ENCODE measurements at places on chromosomes 1 and 21. TPM values are rescaled to one million over a fixed set of nuclear protein-coding genes. Genes with fewer than 3 reads are reported as not detected.

Gene PGLYRP3
- total RNA-seq: not detected

Gene PSMG1
- total RNA-seq: 75.2 TPM

Gene ACOT11
- 2.1 TPM for total RNA-seq

Gene PDC
- total RNA-seq: not detected

Gene PDIK1L
- 2.3 TPM for total RNA-seq

Gene HSD3B2
- total RNA-seq: not detected

Gene ICOSLG
- 2.6 TPM for total RNA-seq

Gene RNF19B
- 25.0 TPM for total RNA-seq

Gene CLCA4
- not detected for total RNA-seq

Gene SERTAD4
- 1.4 TPM for total RNA-seq

Gene CELA3A
- not detected for total RNA-seq

Gene CHODL
- total RNA-seq: not detected

Gene SYTL1
- 0.68 TPM for total RNA-seq

Gene LCE1B
- total RNA-seq: not detected

Gene NHLH1
- total RNA-seq: 0.35 TPM

Gene PTP4A2
- 221 TPM for total RNA-seq

Gene FAM72C
- 6.1 TPM for total RNA-seq

Gene TAF5L
- total RNA-seq: 21.9 TPM

Gene SZRD1
- 94.2 TPM for total RNA-seq

Gene U2AF1
- total RNA-seq: 63.6 TPM

Gene KCNE1
- total RNA-seq: not detected

Gene KIAA1614
- total RNA-seq: 0.80 TPM

Gene LCE2A
- not detected for total RNA-seq

Gene FMN2
- total RNA-seq: 5.8 TPM

Gene TRIM17
- not detected for total RNA-seq

Gene SGIP1
- not detected for total RNA-seq

Gene DNASE2B
- total RNA-seq: not detected

Gene MNDA
- total RNA-seq: not detected

Gene AVPR1B
- not detected for total RNA-seq

Gene RBP7
- total RNA-seq: 4.9 TPM

Gene TCHHL1
- total RNA-seq: not detected

Gene TMEM125
- not detected for total RNA-seq

Gene OR1C1
- not detected for total RNA-seq

Gene CDC20
- total RNA-seq: 216 TPM

Gene GNG5
- 189 TPM for total RNA-seq

Gene DAB1
- total RNA-seq: not detected

Gene FAM89A
- total RNA-seq: 19.8 TPM

Gene TTC39A
- 1.1 TPM for total RNA-seq

Gene ATF3
- total RNA-seq: 39.8 TPM

Gene HAO2
- not detected for total RNA-seq

Gene DMRTA2
- total RNA-seq: 0.15 TPM

All from A549 treated with DMSO at 1 μM for 4 hours (cell line).